ENCODE measurements at places on chromosomes 2 and 18.

GRCh38 chr2:150690870-150691269, 203.4 kb upstream of the RND3 start:
- DNase-seq: no peak

DNA sequence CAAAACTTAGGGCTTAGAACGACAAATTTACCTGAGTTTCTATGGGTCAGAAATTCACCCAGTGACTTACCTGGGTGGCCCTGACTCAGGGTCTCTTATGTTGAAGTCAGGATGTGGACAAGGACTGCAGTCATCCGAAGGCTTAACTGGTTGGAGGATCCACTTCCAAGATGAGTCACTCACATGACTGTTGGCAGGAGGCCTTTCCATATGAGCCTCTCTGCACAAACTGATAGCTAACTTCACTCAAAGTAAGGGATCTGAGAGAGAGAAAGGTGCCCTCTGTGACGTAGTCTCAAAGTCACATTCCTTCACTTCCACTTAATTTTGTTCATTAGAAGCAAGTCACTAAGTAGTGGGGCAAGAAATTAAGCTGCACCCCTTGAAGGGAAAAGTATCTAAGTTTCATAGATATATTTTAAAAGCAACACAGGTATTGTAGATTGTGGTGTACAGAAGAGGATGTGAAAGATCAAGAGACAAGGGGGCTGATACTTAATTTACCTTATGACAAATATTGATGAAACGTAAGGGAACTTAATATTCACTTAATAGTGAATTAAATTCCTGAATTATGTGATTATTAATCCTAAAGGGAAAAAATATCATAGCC, 48.4 kb downstream of the TANK start:
- DNase-seq: no peak

DNA sequence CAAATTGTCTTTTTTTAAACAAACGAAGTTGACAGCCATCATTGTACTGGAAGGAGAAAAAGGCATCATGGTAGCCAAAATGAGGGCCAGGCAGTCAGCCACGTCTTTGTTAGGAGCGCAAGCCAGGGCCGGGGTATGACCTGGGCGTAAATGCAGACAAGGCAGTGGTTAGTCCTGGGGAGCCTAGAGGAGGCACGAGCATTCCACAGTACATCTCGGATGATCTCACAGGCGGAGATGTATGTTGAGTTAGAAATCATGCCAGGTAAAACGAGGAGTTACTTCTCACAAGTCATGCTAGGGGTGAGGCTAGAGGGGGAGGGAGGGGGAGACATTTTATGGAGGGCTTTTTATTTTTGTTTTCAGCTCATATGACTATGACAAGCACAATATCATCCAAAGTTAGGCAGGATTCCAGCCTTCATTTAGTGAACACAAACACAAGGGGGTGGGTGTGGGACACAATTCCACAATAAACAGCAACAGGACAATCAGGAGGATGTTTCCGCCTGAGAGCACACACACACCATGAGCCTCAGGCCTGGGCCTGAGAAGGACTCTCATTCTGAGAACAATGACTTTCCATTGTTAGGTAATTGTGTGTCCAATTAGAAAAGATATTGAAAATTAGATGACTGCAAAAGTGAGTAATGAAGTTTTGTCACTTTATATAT, 64.4 kb upstream of the PGAP1 start:
- no peak for DNase-seq

DNA sequence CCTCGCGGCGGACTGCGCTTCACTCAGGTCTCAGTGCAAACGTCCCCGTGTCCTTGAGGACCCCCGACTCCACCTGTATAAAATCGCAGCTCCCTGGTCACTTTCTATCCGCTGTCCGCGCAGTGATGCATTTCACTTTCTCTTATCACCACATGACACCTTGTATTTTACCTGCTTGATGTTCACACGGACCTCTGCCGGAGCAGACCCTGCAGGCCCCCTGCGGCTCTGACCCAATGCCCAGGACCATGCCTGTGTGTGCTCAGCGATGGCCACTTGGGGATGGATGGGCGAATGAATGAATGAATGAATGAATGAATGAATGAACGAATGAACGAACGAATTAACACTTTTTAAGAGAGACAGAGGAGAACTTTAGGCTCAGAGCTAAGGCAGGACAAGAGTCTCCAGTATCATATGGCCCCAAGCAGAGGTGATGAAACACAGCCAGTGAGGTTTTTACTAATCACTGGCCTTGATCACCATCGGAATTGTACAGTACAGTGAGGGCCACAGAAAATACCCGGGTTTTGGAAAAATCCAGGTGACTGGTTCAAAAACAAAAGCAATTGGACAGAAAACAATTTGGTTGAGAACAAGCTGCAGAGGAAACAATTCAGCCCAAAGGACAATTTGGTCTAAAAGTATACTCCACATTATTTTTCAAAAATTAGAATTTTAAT, 12.3 kb downstream of the ASPRV1 start:
- no peak for DNase-seq

DNA sequence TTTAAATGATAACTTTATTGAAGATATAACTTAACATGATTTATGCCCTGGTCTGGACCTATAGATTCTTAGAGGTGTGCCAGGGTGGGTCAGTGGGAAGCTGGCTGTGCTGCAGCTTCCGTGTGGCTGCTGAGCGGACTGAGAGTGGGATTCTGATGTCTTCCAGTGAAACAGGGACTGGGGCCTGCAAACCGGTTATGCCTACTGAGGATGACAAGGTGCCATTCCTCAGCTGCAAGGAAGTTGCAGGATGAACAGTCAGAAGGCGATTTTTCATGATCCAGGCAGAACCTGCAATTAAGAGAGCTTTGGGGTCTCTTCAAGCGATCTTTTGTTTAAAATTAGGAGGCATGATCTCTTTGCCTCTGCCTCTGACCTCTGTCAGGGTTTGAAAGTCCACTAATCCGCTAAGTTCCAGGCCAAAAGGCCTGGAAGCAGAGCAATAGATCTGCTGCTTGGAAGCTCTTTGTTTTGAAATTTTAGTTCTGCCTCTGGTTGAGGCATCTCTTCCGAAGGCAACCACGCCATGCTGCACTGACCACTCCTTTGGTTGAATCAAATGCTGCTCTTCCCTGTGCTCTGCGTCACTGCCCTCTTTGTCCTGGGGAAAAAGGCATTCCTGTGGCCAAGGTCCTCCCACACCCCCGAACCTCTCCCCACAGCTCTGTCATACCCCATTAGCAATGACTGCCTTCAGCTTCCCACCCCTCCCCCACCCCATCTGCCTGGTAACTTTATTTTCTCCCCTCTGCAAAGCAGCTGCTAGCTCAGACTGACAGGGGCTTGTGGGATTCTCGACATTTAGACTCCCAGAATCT, 2.0 kb downstream of the TMEM169 start:
- DNase-seq: no peak

DNA sequence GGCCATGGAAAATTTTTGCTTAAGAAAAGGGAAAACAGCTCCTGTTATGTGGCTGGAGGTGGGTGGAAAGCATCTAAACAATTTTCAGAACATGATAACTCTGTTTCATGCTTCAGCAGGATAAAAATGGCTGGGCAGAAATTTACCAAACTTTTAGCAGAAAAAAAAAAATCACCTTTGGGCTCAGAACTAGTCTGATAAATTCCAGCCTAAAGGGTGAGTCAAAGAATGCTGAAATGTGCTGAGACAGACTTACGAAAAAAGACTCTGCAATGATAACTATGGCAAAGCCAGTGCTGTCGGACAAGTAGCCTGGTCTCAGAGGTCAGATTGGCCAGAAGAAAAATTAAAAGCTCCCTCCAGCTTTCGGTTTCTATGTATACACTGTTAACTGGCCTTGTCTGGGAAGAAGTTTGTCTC, 123.6 kb downstream of the LRATD1 start:
- no peak for DNase-seq

DNA sequence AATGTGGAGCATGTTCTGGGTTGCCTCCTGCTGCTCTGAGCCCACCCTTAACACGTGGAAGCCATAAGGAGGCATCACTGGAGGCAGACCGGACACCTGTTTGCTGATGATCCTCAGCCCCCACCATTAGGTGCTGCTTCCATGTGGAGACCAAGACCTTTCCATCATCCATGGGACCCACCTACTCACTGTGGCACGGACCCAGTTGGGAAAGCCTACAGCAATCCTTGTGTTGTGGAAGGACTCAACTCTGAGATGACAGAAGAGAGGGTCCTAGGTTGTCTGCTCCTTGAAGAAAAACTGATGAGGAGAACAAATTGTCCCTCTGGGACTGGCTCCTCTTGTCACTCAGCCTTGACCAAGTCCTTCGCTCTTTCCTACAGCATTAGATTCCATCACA, 86.5 kb upstream of the RAB12 start:
- DNase-seq: no peak

GRCh38 chr2:232365621-232366321, 12.8 kb upstream of the ALPP start:
- no peak for DNase-seq

DNA sequence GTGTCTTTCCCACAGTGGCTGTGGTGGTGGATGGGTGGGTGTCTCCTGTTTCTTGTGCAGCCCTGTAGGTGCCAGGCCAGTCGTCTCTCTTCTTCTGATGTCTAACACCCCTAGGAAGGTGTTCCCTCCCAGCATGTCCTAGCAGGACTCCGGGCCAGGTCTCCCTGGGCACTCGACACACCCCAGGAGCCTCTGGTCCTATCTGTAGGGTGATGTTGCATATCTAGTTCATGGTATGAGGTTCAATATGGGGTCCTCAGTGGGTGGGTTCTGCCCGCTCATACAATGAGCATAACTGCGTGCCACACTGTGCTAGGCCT, 14.4 kb downstream of the NGEF start:
- no peak for DNase-seq

DNA sequence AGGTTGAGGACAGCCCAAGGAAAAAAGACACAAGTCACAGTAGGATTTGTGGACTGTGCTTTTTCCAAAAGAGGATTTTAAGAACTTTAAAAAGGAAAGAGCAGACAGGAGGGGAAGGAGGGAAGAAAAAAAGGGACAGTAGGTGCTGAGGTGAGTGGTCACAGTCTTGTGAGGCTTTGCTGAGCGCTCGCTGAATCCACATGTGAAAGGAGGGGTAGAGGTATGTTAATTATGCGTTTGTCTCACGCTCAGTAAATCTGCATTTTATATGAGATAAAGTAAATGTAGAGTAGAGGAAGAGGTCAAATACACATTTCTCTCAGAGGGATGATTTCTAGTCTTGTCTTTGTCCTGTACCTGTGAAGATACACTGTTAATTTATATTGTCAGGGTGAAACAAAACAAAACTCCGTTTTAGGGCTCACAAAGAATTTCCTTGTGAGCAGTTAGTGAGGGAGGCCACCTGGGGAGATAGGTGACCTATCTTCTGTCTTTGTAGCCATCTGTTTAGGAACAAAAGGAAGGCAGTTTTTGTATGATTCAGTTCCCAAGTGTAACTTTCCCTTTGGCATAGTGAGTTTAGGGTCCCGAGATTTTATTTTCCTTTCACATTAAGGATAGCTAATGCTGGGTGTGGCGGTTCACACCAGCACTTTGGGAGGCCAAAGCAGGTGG, 25.3 kb downstream of the GNAL start:
- DNase-seq: no peak

Data from stimulated activated CD8-positive, alpha-beta memory T cell treated with anti-CD3 and anti-CD28 coated beads, Interleukin-15, amount 100 ng/mL, for 1 hour (primary cell).